ENCODE measurements at places on chromosomes 3 and 15. TPM values are rescaled to one million over a fixed set of nuclear protein-coding genes. Genes with fewer than 3 reads are reported as not detected.

DNA sequence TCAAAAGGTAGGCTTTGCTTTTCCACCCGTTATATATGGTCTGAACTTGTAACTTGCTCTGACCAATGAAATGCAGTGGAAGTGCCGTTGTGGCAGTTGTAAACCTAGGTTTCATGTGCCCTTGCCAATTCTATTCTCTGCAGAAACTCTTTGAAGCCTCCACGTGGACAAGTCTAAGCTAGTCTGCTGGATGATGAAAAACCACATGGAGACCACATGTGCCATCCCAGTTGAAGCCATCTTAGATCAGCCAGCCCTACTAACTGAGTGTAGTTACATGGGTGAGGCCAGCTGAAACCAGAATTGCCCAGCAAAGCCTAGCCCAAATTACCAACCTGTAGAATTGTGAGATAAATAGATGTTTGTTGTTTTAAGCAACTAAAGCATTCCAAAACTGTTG, 183.7 kb upstream of the KCNH8 start:
- no peak for DNase-seq

Gene HIGD2B
- polyA plus RNA-seq = not detected

- no peak for DNase-seq
These were observed 1.3 kb downstream of the HIGD1A start for GRCh38 chr3:42802876-42803413.

DNA sequence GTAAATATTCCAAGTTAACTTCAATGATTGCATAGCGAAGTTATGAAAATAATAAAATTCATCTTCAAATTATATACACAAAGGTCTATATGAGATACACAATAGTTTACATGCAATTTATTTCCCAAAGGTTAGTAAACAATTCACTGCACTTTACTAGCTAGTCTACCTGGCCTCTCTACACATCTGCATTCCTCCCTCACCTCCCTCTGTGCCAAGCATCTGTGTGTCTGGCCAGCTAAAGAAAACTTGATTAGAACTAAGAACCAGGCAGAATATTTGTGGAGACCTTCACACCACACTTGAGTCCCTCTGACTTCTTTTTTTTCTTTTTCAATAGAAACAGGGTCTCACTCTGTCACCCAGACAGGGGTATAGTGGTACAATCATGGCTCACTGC, 61.4 kb downstream of the LRRFIP2 start:
- DNase-seq = no peak

Gene SELENOK
- polyA plus RNA-seq = 56.3 TPM

DNA sequence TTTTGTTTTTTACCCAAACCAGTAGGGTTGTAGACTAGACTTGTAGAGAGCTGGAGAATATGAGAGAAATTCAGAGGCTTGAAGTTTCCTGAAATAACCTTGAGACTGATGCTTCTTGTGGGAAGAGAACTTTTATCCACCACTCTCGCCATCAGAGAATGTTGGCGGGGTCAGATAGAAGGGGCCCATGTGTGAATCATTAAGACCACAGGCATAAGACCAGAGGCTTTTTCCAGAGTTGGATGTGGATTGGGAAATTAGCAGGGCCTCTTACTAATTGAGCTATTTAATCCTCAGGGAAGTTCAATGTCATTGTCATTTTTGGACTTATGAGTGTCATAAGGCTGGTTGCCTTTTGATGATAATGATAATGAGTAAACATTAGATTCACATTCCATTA, 246.9 kb upstream of the THRB start:
- DNase-seq = no peak

DNA sequence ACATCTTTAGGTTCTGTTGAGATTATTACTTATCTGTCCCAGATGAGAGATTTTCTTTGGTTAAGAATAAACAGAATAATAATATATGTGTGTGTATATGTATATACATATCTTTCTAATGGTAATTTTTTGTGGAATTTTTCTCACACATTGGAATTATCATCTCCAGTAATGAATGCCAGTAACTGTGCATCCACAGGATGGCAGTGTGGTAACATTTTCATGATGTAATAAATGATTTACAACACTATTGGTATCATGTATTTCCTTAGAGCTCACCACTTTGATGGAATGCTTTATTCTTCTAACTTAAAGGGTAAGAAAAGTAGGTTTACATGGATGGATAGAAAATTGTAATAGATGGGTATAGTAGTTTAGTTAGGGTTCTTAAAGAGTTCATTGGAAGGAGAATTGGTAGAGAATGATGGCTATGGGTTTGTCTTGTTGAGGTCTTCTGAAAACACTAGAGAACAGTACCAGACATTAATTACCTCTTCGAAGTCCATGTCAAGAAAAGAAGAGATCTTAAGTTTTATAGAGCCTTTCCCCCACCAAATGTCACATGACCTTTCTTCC, 78.1 kb downstream of the STT3B start:
- DNase-seq = peak; percentile 41

- DNase-seq = no peak
These were observed 1.3 kb downstream of the NME9 start for GRCh38 chr3:138328341-138328740.

Gene IL20RB
- 0.72 TPM for polyA plus RNA-seq

DNA sequence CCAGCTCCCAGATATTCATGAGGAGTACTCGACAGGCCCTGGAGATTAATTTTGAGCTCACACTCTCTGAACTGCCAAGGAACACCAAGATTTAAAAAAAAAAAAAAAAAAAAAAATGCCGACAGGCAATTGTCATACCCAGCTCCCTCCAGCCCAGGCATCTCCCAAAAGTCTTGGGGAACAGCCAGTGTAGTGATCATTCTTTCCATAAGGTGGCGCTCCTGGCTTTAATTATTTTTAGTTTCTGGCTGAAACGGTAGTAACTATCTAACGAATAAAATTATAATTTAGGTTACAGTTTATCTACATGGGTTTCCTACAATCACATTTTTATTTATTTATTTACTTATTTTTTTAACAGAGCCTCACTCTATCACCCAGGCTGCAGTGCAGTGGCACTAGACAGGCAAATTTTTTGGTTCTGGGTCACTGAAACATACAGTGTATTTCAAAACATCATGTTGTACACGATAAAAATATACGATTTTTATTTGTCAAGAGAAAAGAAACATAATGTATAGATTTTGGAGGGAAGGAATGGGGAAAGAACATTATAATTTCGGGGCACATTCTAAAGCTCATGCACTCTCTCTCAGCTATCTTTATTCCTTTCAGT, 157.3 kb downstream of the ADAMTS9 start:
- no peak for DNase-seq

Gene SAMMSON
- 0.09 TPM for polyA plus RNA-seq

Measured in large intestine (tissue), 12 donors.